A549 treated with Hydrocortisone at 1 μM for 4 hours (cell line): ENCODE measurements at places on chromosomes 6 and 20. TPM values are rescaled to one million over a fixed set of nuclear protein-coding genes. Genes with fewer than 3 reads are reported as not detected.

ELOVL4 gene
- total RNA-seq, result 1.4 to 2.1 TPM (median 1.5 TPM) in 5 replicates

BEND3 gene
- 3.0 to 4.2 TPM (median 3.1 TPM) in 5 replicates for total RNA-seq

SMPDL3A gene
- 3.0 to 3.7 TPM (median 3.3 TPM) in 5 replicates for total RNA-seq

RHAG gene
- total RNA-seq, result not detected in 5 replicates

AKAP12 gene
- 117 to 218 TPM (median 159 TPM) in 5 replicates for total RNA-seq

MLN gene
- total RNA-seq, result not detected in 5 replicates

PLG gene
- not detected in 5 replicates for total RNA-seq

TPX2 gene
- total RNA-seq, result 97.7 to 131 TPM (median 102 TPM) in 5 replicates

SLC17A3 gene
- total RNA-seq, result 0.70 to 1.1 TPM (median 1.0 TPM) in 5 replicates

FLRT3 gene
- 1.9 to 3.7 TPM (median 2.0 TPM) in 5 replicates for total RNA-seq

CYP39A1 gene
- total RNA-seq, result 0.05 TPM in 1 of 5 replicates, not detected in the others

TTBK1 gene
- total RNA-seq, result 0.05 to 0.07 TPM (median 0.06 TPM) in 5 replicates

ADGRF4 gene
- 12.7 to 16.6 TPM (median 15.6 TPM) in 5 replicates for total RNA-seq

GRIK2 gene
- total RNA-seq, result 0.29 to 0.47 TPM (median 0.36 TPM) in 5 replicates

RPS6KA2 gene
- 0.07 to 0.38 TPM (median 0.21 TPM) in 5 replicates for total RNA-seq

SPATS1 gene
- total RNA-seq, result not detected in 5 replicates

C6orf163 gene
- total RNA-seq, result 0.07 to 0.28 TPM (median 0.14 TPM) in 5 replicates
